ENCODE measurements at places on chromosomes 5 and 9. TPM values are rescaled to one million over a fixed set of nuclear protein-coding genes. Genes with fewer than 3 reads are reported as not detected.

The PRR7 gene
- 5.3 TPM for total RNA-seq

The FOXI1 gene
- not detected for total RNA-seq

The SLC2A8 gene
- 11.1 TPM for total RNA-seq

The NME5 gene
- total RNA-seq, result 5.0 TPM

The PCDHGA12 gene
- total RNA-seq, result 22.3 TPM

The ORM2 gene
- total RNA-seq, result not detected

The GLDC gene
- 3.3 TPM for total RNA-seq

The VLDLR gene
- total RNA-seq, result 3.0 TPM

The RGS3 gene
- total RNA-seq, result 229 TPM

The GNA14 gene
- total RNA-seq, result 4.4 TPM

The TMEM174 gene
- total RNA-seq, result not detected

Data from aortic smooth muscle cell (primary cell).